Right atrium auricular region (tissue), 2 donors: ENCODE measurements at places on chromosomes 4 and X. TPM values are rescaled to one million over a fixed set of nuclear protein-coding genes. Genes with fewer than 3 reads are reported as not detected.

DNA sequence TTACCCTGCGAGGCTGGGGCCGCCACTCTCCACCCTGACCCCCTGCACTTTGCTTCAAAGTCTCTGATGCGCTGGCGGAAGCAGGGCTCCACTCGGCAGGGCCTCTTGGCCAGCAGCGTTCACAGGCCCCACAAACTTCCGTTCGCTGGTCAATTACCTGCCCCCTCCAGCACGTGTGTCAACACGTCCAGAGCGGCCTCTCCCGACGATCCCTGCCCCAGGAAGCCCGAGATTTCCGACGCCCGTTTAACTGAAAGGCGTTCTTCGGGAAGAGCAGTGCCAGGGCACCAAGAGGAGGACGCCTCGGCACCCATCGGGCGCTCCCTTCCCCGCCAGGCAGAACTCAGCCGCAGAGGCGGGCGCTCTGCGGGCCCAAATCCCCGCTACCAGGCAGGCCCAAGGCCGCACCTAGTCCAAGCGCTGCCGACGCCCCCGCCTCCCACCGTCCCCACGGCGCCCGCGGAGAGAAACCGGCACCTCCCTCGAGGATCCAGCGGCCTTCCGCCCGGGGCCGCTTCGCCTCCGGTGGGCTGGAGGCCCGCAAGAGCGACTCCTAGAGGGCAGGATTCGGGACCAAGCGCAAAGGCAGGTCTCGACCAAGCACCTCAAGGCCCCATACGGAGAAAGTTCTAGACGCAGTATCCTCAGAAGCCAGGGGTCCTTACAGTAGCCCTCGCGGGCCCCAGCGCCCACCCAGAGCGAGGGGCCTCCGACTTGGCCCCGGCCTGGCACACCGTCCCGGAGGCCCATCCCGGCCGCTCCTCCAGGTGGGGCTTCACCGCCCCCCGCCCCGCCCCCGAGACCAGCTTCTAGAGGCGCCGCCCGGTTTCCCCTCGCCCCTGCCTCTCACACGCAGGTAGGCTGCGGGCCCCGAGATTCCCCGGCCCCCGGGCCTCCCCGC lies 586 bp downstream of the BCAP31 start:
- H3K27ac ChIP-seq = peak overlapping the region; percentile 89
- peaks cover 17% of the 10 kb centered on the region for H3K36me3 ChIP-seq
- DNase-seq = no peak
- H3K4me3 ChIP-seq = peak overlapping the region; percentile 71

GRCh38 chrX:82961129-82961528 lies 547.0 kb upstream of the POU3F4 start:
- no peaks in the 10 kb centered on the region for H3K4me1 ChIP-seq
- H3K27me3 ChIP-seq = no peaks in the 10 kb centered on the region
- no peak overlapping the region for H3K27ac ChIP-seq

DNA sequence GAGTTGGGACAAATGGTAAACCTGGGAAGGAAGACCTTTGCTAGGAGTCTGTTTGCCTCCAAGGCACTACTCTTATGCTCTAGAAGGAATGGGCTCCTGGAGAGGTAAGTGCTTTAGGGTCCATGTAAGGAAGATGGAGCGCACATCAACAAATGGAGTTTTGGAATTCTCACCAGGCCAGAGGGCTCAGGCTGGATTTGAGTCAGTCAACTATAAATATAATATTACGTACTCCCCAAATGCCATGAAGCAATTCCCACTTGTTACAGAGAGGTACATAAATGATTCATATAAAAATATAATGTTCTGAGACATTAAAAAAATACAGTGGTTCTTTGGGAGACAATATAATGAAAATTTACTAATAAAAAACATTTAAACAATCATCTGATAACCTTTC lies 1.6 kb upstream of the SLC9B1 start:
- H3K4me3 ChIP-seq = no peak overlapping the region
- no peaks in the 10 kb centered on the region for H3K4me1 ChIP-seq
- no peak overlapping the region for H3K27ac ChIP-seq
- no peaks in the 10 kb centered on the region for H3K27me3 ChIP-seq
- no peak for DNase-seq
- no peaks in the 10 kb centered on the region for H3K36me3 ChIP-seq

DNA sequence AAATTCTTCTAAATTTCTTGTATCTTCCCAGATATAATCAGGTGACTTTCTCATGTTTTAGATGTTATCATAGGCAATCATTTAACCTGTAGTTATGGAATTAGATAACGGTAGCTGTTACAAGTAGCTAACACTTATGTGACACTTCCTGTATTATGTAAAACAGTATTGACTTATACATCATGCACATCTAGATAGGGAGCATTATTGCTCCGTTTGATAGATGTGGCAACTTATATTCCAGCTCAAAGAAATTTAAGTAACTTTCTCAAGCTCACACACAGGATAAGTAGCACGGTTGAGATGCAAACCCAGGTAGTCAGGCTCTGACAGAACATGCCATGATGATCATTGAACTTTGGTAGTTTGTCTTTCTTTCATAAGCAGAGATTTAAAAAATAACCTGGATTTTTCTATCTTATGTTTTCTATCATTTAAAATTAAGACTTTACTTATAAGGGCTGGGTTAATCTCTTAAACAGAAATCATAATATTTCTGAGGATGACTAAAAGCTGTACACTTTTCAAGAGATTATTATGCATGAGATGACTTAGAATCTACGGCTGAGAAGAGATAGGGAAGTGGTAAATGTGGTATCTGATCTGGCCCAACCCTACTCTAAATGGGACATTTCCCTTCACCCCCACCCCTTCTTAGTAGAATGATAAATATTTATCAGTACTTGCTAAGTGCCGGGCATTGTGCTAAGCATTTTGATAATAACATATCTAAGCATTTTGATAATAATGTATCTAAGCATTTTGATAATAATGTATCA lies 69.1 kb upstream of the HPGD start:
- H3K4me3 ChIP-seq = no peak overlapping the region
- DNase-seq = no peak
- no peaks in the 10 kb centered on the region for H3K4me1 ChIP-seq
- H3K27ac ChIP-seq = no peak overlapping the region
- H3K36me3 ChIP-seq = no peaks in the 10 kb centered on the region

GRCh38 chr4:136495076-136495475 lies 1037.2 kb downstream of the PCDH18 start:
- H3K27ac ChIP-seq = no peak overlapping the region
- H3K27me3 ChIP-seq = no peaks in the 10 kb centered on the region
- H3K4me3 ChIP-seq = no peak overlapping the region

DNA sequence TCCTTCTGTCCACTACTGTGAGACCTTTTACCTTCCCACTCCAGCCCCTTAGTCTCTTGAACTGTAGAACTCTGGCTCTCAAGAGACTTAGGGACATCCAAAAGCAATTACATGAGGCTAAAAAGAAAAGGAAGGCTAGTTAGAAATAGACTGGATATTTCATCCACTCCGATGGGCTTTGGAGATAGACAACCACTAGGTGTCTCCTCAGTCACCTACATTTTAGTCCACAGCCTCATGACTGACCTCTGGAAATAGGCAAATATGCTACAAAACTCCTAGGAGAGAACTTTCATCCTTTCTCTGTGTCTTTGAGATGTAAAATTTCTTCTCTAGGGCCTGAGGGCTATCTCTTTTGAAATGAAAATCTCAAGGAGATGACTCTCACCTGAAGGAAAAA lies 45.1 kb upstream of the LAMP2 start:
- no peak for DNase-seq
- H3K27ac ChIP-seq = no peak overlapping the region
- no peaks in the 10 kb centered on the region for H3K36me3 ChIP-seq
- H3K27me3 ChIP-seq = no peaks in the 10 kb centered on the region
- H3K4me3 ChIP-seq = no peak overlapping the region

DNA sequence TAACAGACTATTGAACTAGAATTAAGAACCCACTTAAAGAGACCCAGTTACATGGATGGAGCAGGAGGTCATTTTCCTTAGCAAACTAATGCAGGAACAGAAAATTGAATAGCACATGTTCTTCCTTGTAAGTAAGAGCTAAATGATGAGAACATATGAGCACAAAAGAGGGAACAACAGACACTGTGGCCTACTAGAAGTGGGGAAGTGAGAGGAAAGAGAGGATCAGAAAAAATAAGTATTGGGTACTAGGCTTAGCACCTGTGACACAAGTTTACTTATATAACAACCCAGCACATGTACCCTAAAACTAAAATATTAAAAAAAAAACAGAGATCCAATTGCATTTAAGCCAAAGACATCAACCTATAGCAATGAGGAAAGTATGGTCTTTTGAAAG lies 26.2 kb downstream of the ARAP2 start:
- H3K36me3 ChIP-seq = no peaks in the 10 kb centered on the region
- no peaks in the 10 kb centered on the region for H3K27me3 ChIP-seq
- no peak for DNase-seq
- H3K4me1 ChIP-seq = no peaks in the 10 kb centered on the region

DNA sequence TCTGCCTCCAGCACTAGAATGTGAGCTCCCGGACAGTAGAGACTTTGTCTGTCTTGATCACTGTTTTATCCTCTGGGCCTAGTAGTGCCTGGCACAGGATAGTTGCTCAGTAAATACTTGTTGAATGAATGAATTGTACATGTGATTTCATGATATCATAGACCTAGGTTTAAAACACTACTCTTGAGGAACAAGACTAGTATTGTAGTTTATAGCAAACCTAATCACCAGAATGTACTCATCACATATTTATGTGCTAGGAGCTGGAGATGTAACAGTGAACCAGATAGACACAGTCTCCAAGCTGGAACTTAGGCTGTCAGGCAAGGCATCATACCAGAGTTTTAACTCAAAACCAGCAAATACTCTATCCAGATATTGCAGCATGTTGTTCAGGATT lies 23.5 kb downstream of the GAB3 start:
- H3K27me3 ChIP-seq = no peaks in the 10 kb centered on the region
- peak overlapping the region; percentile 52 for H3K27ac ChIP-seq
- no peak overlapping the region for H3K4me3 ChIP-seq
- H3K4me1 ChIP-seq = no peaks in the 10 kb centered on the region
- H3K36me3 ChIP-seq = no peaks in the 10 kb centered on the region
- DNase-seq = no peak

MUC7 gene
- not detected for total RNA-seq

DNA sequence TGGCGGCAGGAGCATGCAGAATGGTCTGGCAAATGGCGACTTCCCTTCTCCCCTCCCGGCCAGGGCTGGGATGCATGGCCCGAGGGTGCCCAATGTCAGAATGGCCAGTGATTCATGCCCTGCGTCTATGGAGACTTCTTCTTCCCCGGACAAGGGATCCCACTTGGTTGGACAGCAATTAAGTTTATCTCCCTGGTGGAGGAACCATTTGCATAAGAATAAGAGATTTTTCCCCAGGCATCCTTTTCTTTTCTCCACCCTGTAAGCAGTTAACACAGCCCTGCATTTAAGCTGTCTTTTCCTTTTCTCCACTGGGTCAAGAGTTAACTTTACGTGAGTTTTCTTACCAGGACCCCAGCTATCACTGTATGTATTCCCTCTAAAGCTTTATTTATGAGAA lies 856.6 kb downstream of the GLUD2 start:
- H3K27ac ChIP-seq = no peak overlapping the region
- no peaks in the 10 kb centered on the region for H3K27me3 ChIP-seq
- no peaks in the 10 kb centered on the region for H3K4me1 ChIP-seq

- no peak for DNase-seq
- peaks cover 4% of the 10 kb centered on the region for H3K36me3 ChIP-seq
- no peaks in the 10 kb centered on the region for H3K27me3 ChIP-seq
- no peak overlapping the region for H3K27ac ChIP-seq
These were observed 26.4 kb upstream of the CLCN4 start for GRCh38 chrX:10130354-10130753.
